ENCODE measurements at places on chromosomes 16 and 17. TPM values are rescaled to one million over a fixed set of nuclear protein-coding genes. Genes with fewer than 3 reads are reported as not detected.
A peak's percentile ranks its signal among the peaks of the same experiment; 100 is the strongest.

DNA sequence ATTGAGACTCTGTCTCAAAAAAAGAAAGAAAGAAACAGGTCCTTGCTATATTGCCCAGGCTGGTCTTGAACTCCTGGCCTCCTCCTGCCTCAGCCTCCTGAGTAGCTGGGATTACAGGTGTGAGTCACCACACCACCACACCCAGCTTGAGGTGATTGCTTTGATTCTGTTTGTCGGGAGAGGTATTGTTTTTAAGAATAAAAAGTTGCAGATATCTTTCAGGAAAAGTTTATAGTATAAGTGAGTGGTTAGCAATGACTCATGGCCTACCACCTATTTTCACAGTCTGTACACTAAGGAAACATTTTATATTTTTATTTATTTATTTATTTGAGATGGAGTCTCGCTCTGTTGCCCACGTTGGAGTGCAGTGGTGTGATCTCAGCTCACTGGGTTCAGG is 45.0 kb downstream of the RHOT1 start:
- no peak overlapping the region for H3K27ac ChIP-seq
- no peak for DNase-seq
- no peak overlapping the region for H3K4me3 ChIP-seq
- no peaks in the 10 kb centered on the region for H3K4me1 ChIP-seq

- no peak overlapping the region for H3K4me3 ChIP-seq
- no peaks in the 10 kb centered on the region for H3K27me3 ChIP-seq
- no peak overlapping the region for H3K27ac ChIP-seq
- no peaks in the 10 kb centered on the region for H3K36me3 ChIP-seq
- H3K4me1 ChIP-seq = peaks cover 23% of the 10 kb centered on the region
Observed at GRCh38 chr17:67637901-67638641, 79.7 kb upstream of the NOL11 start.

- H3K36me3 ChIP-seq = no peaks in the 10 kb centered on the region
- H3K4me3 ChIP-seq = peak within 1 kb of the TSS; percentile 59
- no peaks in the 10 kb centered on the region for H3K27me3 ChIP-seq
- peak; percentile 93 for DNase-seq
Observed at GRCh38 chr17:1724351-1724868, at the start of gene WDR81. TSS of gene WDR81 (plus strand) at chr17:1724704. CDS start at chr17:1724960, 256 bp downstream.

- no peak for DNase-seq
- H3K4me3 ChIP-seq = no peak overlapping the region
- no peaks in the 10 kb centered on the region for H3K36me3 ChIP-seq
Observed at GRCh38 chr17:51231999-51232398, 27.9 kb downstream of the MBTD1 start.

DNA sequence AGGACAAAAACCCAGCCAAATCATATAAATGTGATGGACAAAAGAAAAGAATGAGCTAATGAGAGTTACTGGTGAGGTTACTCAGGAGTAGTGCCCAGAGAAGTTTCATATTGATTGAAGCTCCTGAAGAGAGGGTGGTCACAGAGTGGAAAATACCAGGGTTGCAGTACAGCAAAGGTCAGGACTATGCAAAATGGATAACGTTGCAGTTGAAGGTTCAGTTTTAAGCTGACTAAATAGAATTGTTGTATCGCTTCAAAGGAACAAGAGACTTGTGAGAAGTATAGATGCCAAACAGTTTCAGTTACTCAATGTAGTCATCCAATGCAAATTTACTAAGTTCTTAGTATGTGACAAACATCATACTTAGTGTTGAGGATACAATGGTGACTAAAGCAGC is 47.1 kb downstream of the ABCA8 start:
- H3K4me3 ChIP-seq = no peak overlapping the region
- peaks cover 6% of the 10 kb centered on the region for H3K4me1 ChIP-seq
- H3K27me3 ChIP-seq = no peaks in the 10 kb centered on the region
- H3K36me3 ChIP-seq = no peaks in the 10 kb centered on the region

DNA sequence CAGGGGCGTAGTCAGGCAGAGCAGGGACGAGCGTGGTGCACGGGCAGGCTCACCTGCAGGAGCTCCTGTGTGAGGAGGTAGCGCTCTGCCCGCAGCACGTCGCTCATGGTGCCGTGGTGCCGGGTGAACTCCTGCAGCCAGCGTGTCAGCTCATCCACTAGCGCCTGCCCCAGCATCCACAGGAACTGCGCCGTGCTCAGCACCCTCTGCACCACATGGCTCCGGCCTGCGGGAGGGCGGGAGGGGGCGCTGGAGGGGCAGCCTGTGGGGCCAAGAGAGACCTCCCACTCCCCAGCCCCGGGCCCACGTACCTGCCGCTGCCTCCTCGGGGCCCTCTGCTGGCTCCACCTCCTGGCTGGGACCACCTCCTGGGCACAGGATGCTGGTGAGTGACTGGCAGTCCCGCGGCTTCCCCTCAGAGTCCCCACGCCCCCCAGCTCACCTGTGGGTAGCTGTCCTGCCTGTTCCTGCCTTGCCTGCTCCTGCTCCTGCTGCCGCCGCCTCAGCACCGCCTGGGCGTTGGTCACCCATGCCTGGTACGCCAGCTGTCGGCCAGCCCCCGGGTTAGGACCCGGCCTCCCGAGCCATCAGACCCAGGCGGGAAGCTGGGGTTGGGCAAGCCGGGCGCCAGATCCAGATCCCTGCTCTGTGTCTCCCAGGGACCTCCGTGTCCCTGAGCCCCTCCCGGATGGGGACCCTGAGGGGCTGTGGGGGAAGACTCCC is 16.6 kb downstream of the CTU2 start:
- no peaks in the 10 kb centered on the region for H3K4me1 ChIP-seq
- H3K4me3 ChIP-seq = no peak overlapping the region
- H3K27ac ChIP-seq = no peak overlapping the region
- no peaks in the 10 kb centered on the region for H3K36me3 ChIP-seq
- H3K27me3 ChIP-seq = no peaks in the 10 kb centered on the region
- no peak for DNase-seq

- no peaks in the 10 kb centered on the region for H3K36me3 ChIP-seq
- H3K27me3 ChIP-seq = peaks cover 3% of the 10 kb centered on the region
- no peak overlapping the region for H3K4me3 ChIP-seq
- no peak overlapping the region for H3K27ac ChIP-seq
Observed at GRCh38 chr16:1291576-1291974, 17.9 kb upstream of the UBE2I start.

- DNase-seq = no peak
- H3K27ac ChIP-seq = no peak overlapping the region
- H3K4me3 ChIP-seq = no peak overlapping the region
- H3K4me1 ChIP-seq = no peaks in the 10 kb centered on the region
- no peaks in the 10 kb centered on the region for H3K36me3 ChIP-seq
Observed at GRCh38 chr16:20798364-20798763, 7.9 kb downstream of the ERI2 start.

- H3K27ac ChIP-seq = no peak overlapping the region
- H3K27me3 ChIP-seq = no peaks in the 10 kb centered on the region
- no peak overlapping the region for H3K4me3 ChIP-seq
- no peak for DNase-seq
- H3K4me1 ChIP-seq = no peaks in the 10 kb centered on the region
Observed at GRCh38 chr16:20931066-20931600, 30.6 kb downstream of the LYRM1 start.

DNA sequence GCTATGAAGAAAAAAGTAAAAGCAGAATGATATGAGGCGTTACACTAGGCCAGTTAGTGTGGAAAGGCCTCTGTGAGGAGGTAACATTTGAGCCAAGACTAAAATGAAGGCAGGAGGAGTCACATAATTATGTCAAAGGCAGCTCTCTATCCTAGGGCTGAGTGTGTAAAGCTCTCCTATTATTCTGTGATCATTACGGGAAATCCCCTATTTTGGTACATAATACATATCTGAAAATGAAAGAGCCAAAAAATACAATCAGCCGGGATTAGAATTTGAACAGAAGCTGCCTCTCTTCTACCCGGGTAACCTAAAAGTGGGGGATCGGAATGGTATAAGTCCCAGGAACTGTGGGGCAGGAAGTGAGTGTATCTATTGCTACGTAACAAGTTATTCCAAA is 27.1 kb downstream of the HEATR3 start:
- H3K27me3 ChIP-seq = no peaks in the 10 kb centered on the region
- no peak overlapping the region for H3K27ac ChIP-seq
- peaks cover 2% of the 10 kb centered on the region for H3K4me1 ChIP-seq
- no peak overlapping the region for H3K4me3 ChIP-seq
- DNase-seq = no peak
- H3K36me3 ChIP-seq = no peaks in the 10 kb centered on the region

GRCh38 chr16:67157892-67158635 is 1.6 kb downstream of the TRADD start:
- no peaks in the 10 kb centered on the region for H3K36me3 ChIP-seq
- peaks cover 13% of the 10 kb centered on the region for H3K4me1 ChIP-seq
- H3K27me3 ChIP-seq = no peaks in the 10 kb centered on the region

- no peak overlapping the region for H3K27ac ChIP-seq
- H3K36me3 ChIP-seq = no peaks in the 10 kb centered on the region
- peaks cover 1% of the 10 kb centered on the region for H3K4me1 ChIP-seq
- H3K27me3 ChIP-seq = no peaks in the 10 kb centered on the region
Observed at GRCh38 chr16:53043986-53044601, 8.6 kb downstream of the CHD9NB start.

DNA sequence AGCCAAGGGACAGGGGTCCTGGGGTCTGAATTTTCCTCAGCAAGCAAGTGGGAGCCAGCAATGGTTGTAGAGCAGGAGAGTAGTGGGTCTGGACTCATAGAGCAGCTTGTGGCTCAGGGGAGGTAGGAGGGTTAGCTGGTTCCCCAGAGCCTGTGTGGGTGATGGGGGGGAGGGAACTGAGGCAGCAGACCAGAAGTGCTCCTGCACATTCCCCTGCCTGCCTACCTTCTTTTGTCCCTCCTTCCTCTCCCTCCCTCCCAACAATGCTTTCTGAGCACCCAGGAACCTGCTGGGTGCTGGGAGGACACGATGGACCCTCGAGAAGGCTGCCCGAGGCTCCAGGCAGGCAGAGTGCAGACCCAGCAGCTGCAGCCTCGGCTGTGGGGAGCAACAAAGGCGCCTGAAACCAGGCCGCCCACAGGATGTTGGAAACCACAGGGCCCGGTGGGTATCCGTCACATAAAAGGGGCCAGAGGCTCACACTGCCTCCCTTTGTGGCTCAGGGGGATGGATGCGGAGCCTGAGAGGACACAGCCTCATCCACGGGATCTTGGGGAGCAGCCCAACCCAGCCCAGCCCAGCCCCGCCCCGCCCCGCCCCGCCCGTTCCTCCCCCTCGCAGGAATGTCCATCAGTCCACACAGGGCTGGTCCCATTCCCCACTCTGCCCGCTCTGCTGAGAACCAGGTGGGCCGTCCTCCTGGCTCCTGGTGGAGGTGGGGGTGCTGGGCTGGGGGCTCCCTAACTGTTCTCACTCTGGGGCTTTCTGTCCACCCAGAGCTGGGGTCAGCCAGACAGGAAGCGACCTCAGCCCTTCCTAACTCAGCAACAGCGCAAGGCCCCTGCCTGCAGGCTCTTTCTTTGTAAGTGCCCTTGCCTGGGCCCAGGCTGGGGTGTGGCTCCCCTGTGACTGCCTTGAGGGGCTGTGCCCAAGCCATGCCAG is 1.7 kb upstream of the NLRC3 start:
- DNase-seq = no peak
- H3K27ac ChIP-seq = no peak overlapping the region
- no peak overlapping the region for H3K4me3 ChIP-seq
- H3K36me3 ChIP-seq = no peaks in the 10 kb centered on the region
- H3K27me3 ChIP-seq = no peaks in the 10 kb centered on the region
- no peaks in the 10 kb centered on the region for H3K4me1 ChIP-seq

GRCh38 chr17:78496311-78496710 is 80.9 kb downstream of the DNAH17 start:
- H3K36me3 ChIP-seq = no peaks in the 10 kb centered on the region
- H3K4me1 ChIP-seq = no peaks in the 10 kb centered on the region
- DNase-seq = no peak
- H3K4me3 ChIP-seq = no peak overlapping the region
- H3K27ac ChIP-seq = no peak overlapping the region

DNA sequence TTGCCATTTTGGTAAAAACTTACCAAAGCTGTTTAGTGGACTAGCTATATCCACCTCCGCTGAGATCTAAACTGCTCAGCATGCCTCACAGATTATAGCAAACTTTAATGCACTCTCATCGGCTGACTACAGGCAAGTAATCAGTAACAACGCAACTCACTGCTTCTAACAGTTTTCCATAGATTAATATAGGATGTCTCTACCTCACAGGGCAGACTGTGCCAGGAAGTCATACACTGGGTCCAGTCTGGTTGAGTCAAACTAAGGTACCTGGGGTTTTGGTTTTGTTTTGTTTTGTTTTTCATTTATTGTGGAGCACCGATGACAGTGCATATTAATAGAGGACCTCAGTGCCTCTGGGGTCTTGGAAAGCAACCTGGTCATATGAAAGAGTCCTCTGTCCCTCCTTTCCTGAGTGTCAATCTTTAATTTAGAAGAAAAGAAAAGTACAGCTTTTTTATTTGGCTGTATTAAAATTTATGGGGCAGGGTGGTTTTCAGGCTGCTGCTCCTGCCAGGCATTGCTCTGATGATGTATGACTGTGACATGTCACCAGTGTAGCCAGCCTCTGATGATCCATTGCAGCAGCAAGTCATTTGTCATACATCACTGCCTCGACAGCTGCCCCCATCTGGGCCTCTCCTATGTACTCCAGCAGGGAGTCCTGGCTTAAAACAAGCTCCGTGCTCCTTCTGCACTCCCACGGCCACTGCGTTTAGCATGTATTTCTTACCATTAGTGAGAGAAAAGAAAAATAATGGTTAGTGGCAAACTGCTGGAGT is 854.1 kb downstream of the KCNJ2 start:
- no peak overlapping the region for H3K27ac ChIP-seq
- no peaks in the 10 kb centered on the region for H3K27me3 ChIP-seq
- H3K36me3 ChIP-seq = no peaks in the 10 kb centered on the region
- H3K4me1 ChIP-seq = no peaks in the 10 kb centered on the region
- H3K4me3 ChIP-seq = no peak overlapping the region
- DNase-seq = no peak

- H3K27me3 ChIP-seq = no peaks in the 10 kb centered on the region
- H3K4me3 ChIP-seq = no peak overlapping the region
- no peak for DNase-seq
- H3K36me3 ChIP-seq = no peaks in the 10 kb centered on the region
Observed at GRCh38 chr16:48961546-48961945, 320.1 kb downstream of the CBLN1 start.

Gene HSD11B2
- total RNA-seq = 8.2 TPM

Gene CYB5B
- total RNA-seq = 49.9 TPM

Measured in ovary (tissue), 10 donors.